ENCODE measurements at places on chromosomes 11 and 22. TPM values are rescaled to one million over a fixed set of nuclear protein-coding genes. Genes with fewer than 3 reads are reported as not detected.

GRCh38 chr22:47199261-47199978 lies 437.0 kb downstream of the TBC1D22A start:
- DNase-seq = no peak
- no peaks in the 10 kb centered on the region for H3K36me3 ChIP-seq
- H3K4me3 ChIP-seq = no peak overlapping the region
- no peaks in the 10 kb centered on the region for H3K4me1 ChIP-seq
- H3K27ac ChIP-seq = no peak overlapping the region
- H3K27me3 ChIP-seq = peaks cover 60% of the 10 kb centered on the region

- H3K36me3 ChIP-seq = no peaks in the 10 kb centered on the region
- no peak for DNase-seq
- no peak overlapping the region for H3K4me3 ChIP-seq
- H3K27ac ChIP-seq = no peak overlapping the region
- no peaks in the 10 kb centered on the region for H3K27me3 ChIP-seq
- no peaks in the 10 kb centered on the region for H3K4me1 ChIP-seq
Observed at GRCh38 chr11:82610671-82611070, 123.0 kb downstream of the FAM181B start.

- H3K4me3 ChIP-seq = no peak overlapping the region
- H3K27me3 ChIP-seq = no peaks in the 10 kb centered on the region
- peaks cover 39% of the 10 kb centered on the region for H3K36me3 ChIP-seq
- H3K27ac ChIP-seq = peak overlapping the region; percentile 100
- DNase-seq = no peak
Observed at GRCh38 chr11:12721816-12722604, 47.8 kb downstream of the TEAD1 start.

DNA sequence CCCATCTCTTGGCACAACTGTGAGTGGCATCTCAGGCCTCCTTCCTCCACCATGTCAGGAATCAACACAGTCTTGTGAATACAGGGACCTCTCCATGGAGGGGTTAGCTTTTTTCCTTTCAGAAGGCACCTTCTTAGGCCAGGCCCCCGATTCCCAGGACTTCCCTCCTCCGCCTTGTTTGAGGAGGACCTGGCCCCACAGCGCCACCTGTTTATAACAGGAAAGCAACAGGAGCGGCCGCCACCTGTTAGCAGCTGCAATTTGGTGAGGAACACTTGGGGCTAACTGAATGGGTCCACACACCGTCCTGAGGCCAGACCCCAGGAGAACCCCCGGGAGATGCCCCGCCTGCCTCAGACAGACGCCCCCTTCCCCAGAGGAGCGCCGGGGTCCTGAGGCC lies 3.8 kb upstream of the PKP3 start:
- peaks cover 21% of the 10 kb centered on the region for H3K36me3 ChIP-seq
- peaks cover 10% of the 10 kb centered on the region for H3K4me1 ChIP-seq
- no peak overlapping the region for H3K4me3 ChIP-seq

- no peaks in the 10 kb centered on the region for H3K36me3 ChIP-seq
- no peak for DNase-seq
- H3K27ac ChIP-seq = no peak overlapping the region
Observed at GRCh38 chr11:84316866-84317555, 1030.8 kb upstream of the CCDC90B start.

DNA sequence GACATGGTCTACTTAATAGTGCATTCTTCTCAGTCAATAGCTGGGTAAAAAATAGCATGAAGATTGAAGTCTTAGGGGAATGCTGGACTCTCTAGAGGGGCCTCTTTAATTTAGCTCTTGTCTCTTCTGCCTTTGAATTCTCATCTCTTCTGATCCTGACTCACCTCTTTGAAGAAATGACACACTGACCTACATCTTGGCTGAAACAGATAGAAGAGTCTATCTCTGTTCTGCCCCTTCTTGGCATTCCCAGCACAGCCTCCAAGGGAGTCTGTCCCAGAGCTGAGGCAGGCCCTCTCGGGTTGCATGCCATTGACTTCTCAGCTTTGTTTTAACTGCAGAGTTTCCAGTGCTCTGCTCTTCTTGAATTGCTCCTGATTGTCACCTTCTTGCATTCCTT lies 55.7 kb downstream of the PTPRJ start:
- no peak overlapping the region for H3K4me3 ChIP-seq
- no peak overlapping the region for H3K27ac ChIP-seq
- DNase-seq = no peak

DNA sequence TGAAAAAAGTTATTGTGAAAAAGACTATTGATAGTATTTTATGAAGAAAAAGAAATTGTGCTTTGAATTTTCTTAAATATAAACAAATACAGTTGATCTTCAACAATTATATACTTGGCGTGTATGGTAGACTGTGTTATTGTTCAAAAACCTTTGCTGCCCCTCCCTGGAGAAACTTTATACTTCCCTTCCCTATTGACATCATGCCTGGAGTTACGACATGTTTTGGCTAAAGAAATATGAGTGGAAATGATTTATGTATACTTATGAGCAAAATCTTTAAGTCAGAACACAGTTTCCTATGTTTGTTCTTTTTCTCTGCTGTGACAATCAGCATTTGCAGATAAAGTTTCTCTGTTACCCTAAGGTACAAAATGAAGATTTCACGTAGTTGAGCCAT lies 243.8 kb downstream of the TMEM135 start:
- H3K4me1 ChIP-seq = no peaks in the 10 kb centered on the region
- H3K27ac ChIP-seq = no peak overlapping the region
- no peaks in the 10 kb centered on the region for H3K36me3 ChIP-seq
- no peak for DNase-seq
- no peaks in the 10 kb centered on the region for H3K27me3 ChIP-seq
- H3K4me3 ChIP-seq = no peak overlapping the region

DNA sequence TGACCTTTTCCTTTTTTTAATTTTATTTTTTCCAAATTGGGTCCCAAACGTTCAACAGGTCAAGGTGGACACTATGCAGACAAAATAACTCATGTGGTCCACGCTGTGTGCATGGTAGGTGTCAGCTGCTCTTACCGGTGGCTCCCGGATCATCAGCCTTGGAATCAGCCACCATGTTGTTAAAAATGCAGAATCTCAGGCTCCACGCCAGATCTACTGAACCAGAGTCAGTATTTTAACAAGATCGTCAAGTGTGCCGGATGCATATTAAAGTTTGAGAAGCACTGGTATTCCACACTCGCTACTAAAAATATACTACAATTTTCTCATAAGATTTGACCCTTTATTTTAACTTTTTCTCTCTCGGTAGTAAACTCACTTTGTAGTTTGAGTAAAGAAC lies 553 bp upstream of the LDLRAD3 start:
- peaks cover 16% of the 10 kb centered on the region for H3K27me3 ChIP-seq
- peaks cover 25% of the 10 kb centered on the region for H3K36me3 ChIP-seq
- H3K4me3 ChIP-seq = peak overlapping the region; percentile 96
- H3K4me1 ChIP-seq = peaks cover 19% of the 10 kb centered on the region

DNA sequence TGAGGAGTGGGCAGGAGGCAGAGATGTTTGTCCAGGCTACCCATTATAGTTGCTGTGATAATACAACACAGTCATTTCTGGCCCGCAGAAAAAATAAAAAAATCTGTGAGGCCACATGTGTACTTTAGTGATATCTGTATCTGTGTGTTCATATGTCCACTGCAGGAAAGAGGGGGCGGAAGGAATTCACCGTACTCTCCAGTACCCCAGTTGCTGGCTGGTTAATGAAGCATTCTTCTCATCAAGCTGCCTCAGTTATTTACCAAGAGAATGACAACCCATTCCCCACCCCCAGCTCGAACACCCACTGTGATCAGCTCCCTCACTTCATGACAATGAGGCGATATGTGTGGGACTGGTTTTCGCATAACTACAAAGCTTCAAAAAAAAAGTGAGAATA lies 309.3 kb downstream of the SOX6 start:
- H3K27ac ChIP-seq = no peak overlapping the region
- no peaks in the 10 kb centered on the region for H3K36me3 ChIP-seq
- no peaks in the 10 kb centered on the region for H3K27me3 ChIP-seq

DNA sequence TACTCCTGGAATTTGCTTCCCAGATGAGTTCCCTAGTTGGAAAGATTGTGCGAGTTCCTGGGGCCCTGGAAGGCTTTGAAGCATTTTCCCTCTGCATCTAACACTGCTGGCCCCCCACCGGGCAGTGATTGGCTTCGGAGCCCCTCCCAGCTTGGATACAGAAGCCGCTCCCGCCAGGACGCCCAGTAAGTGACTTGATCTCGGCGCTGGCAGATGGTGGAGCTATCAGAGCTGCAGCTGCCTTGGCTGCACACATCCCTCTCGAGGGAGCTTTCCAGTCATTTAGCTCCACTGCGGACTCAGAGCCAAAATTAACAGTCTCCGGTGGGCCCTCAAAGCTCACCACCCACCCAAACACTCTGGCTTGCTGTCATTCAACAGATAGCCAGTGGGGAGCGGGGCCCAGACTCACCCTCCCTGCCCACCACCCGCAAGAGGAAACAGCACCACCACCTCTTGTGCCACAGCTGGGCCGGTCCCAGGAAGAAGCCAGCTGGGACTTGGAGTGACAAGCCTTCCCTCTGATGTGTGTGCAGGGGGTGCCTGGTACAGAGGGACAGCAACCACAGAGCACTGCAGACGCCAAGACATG lies 162.3 kb downstream of the TRIM29 start:
- no peaks in the 10 kb centered on the region for H3K36me3 ChIP-seq
- no peaks in the 10 kb centered on the region for H3K4me1 ChIP-seq
- no peak for DNase-seq
- no peak overlapping the region for H3K4me3 ChIP-seq

DNA sequence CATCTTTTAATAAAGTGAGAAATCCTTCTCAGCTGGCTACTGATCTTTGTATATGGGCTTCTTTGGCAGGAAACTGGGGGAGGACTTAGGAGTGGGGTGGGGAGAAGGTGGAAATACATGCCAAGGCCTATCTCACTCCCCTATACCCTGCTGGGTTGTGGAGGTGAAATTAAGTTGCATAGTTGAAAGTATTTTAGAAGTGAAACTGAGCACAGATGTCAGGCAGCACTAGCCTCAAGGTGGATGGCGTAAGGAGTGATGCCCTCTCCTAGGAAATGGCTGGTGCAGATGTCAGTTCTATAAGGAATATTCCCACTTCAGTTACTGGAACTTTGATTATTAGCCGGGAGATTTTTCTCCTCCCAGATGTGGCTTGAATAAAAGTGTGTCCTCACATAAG lies 46.3 kb downstream of the NNMT start:
- no peak for DNase-seq
- H3K27me3 ChIP-seq = no peaks in the 10 kb centered on the region
- no peak overlapping the region for H3K27ac ChIP-seq
- no peaks in the 10 kb centered on the region for H3K36me3 ChIP-seq
- H3K4me1 ChIP-seq = no peaks in the 10 kb centered on the region
- H3K4me3 ChIP-seq = no peak overlapping the region

DNA sequence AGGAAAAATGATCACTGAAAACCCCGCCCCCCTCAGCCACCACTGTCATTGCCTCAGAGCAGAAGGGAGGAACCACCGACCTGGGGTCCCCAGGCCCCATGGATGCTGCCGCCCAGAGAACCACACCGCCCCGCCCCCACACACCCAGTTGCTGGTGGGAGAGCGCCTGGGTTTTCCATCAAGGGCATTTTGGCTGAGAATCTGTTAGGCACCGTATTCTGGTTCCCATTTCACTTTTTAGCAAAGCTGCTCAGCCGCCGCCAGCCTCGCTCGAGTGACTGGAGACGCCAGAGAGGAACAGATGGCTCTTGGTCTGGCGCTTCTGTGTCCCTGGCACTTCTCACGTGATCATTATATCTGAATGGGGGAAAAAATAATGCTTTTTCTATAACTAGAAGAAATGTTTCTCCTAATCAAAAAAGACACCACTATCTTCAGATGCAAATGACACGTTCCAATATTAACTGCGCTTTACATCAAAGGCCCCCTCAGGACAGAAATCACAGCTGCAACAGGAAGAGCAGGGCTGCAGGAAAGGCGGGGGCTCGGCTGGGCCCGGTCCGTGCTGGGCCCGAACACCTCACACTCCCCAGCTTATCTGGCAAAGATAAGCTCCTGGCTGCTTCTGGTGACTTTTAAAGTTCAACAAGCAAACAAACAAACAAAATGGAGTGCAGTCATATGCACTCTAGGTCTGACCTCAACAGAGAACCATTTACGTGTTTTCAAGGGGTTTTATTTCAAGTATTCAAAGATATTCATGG lies 149.8 kb downstream of the MPPED1 start:
- peaks cover 14% of the 10 kb centered on the region for H3K27me3 ChIP-seq
- H3K4me3 ChIP-seq = no peak overlapping the region
- DNase-seq = no peak
- no peaks in the 10 kb centered on the region for H3K4me1 ChIP-seq
- no peaks in the 10 kb centered on the region for H3K36me3 ChIP-seq

DNA sequence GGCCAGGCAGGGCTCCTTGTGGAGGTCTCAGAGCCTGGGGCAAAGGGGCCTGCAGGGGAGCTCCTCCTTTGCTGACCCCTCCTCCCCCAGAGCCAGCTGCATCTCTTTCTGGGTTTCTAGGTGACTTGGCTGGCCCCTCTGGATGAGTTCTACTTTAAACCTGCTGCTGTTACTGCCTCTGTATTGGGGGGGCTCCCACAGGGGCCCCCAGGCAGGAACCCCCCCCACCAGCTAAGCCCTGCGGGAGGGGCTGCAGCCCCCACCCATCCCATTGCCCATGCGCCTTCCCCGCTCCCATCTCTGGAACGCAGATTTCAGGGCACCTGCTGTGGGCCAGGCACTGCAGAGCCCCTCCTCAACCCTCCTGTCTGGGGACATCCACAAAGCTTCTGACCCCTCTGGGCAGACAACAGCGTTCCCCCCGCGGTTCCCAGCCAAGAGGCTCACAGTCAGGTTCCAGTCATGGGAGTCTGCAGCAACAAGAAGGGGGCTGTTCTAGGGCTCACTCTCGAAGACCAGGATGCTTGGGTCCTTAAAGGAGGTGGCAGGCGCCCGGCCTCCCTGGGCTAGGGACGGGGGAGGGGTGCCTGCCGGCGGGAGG lies 815 bp upstream of the PLCB3 start:
- no peak for DNase-seq
- peaks cover 83% of the 10 kb centered on the region for H3K36me3 ChIP-seq
- no peak overlapping the region for H3K27ac ChIP-seq
- H3K4me3 ChIP-seq = peak overlapping the region; percentile 90
- H3K4me1 ChIP-seq = peaks cover 11% of the 10 kb centered on the region

GRCh38 chr11:17368551-17368950 lies 17.0 kb downstream of the NCR3LG1 start:
- H3K27me3 ChIP-seq = no peaks in the 10 kb centered on the region
- no peaks in the 10 kb centered on the region for H3K36me3 ChIP-seq
- no peak overlapping the region for H3K27ac ChIP-seq
- no peak for DNase-seq

The CASP5 gene
- total RNA-seq = not detected

The DLG2 gene
- 0.73 TPM for total RNA-seq

The EFCAB6 gene
- 2.2 TPM for total RNA-seq

The OR8D1 gene
- total RNA-seq = not detected

The RPLP2 gene
- 1,381 TPM for total RNA-seq

The SOX6 gene
- 18.4 TPM for total RNA-seq

The SAA2 gene
- 22.0 TPM for total RNA-seq

The OR51B5 gene
- total RNA-seq = not detected

The PNPLA3 gene
- 9.5 TPM for total RNA-seq
